ENCODE measurements at places on chromosomes 1 and 21.

DNA sequence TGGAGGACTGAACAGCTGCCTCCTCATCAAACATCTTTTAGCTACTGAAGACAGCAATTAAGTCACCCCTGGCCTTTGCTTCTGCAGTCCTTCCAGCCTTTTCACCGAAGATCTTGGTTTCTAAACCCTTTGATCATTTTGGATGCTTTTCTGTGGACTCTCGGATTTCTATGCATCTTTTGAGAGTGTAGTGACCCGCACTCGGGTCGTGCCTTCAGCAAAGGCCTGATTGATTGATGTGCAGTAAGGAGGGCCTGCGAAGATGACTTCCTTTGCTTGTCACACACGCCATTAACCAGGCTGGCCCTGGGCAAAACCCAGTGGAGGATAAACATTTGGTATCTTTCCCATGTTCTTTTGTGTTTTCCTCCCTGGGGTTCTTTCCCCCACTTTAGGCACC lies 157.5 kb upstream of the CD34 start:
- DNase-seq: no peak

DNA sequence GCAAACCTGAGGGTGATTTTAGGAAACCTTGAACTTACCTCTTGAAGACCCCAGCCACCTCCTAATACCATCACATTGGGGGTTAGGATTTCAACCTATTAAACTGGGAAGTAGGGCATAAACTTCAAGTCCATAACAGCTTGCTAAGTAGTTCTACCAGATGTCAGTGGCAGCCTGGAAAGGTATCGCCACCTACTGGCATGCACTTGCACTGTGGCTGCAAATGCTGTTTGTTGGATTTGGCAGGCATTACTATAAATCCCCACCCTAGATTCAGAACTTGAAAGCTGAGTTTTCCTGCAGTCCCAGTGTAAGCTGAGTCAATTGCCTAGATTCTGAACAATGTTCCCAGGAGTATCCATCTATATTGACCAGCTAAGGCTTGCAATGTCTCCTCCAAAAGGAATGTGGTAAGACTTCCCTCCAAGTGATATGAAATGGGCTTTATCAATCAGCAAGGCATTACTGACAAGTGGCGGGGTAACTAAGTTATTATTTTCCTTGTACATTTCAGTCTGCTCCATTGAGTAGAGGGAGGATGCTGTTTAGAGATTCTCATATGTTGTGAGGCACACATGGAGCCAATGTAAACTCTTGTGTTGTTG lies 474.5 kb downstream of the PTPRC start:
- no peak for DNase-seq

DNA sequence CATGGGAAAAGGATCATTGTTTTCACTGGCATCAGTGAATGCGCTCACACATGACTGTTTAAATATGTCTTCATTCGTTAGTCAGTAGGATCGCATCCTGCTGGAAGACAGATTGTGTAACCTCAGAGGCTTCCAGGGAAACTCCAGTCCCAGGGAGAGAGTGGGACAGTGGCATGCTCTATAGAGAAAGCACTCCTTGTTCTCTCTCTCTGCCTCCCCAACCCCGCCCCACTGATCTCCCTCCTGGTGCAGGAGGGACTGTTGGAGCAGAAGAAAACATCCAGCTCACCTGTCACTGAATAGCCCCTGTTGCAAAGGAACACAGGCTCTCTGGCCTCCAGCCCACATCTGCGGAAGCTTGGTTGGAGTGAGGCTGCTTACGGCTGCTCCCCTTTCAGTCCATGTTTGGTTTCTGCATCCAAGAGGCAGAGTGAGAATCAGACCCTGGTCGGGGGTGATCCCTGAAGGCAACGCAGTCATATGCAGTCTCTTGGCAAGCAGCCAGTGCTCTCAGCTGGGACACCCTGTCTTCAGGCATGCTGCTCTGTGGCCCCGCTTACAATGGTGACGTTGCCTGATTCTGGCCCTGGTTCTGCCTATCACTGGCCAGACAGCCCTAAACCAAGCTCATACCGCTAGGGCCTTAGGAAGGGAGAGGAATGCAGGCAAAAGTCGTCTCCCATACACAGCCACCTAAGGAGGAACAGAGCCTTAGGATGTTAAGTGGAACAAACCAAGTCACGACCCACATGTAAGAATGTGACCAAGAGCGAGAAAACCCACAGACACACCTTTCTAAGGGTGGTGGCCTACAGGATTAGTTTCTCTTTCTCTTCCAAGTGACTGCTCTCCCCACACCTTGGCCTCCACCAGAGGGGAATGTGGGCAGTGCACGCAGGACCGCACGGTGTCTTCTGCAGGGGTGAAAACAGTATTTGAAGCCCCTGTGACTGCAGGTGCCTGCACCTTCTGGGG lies 39.7 kb downstream of the BACE2 start:
- no peak for DNase-seq

DNA sequence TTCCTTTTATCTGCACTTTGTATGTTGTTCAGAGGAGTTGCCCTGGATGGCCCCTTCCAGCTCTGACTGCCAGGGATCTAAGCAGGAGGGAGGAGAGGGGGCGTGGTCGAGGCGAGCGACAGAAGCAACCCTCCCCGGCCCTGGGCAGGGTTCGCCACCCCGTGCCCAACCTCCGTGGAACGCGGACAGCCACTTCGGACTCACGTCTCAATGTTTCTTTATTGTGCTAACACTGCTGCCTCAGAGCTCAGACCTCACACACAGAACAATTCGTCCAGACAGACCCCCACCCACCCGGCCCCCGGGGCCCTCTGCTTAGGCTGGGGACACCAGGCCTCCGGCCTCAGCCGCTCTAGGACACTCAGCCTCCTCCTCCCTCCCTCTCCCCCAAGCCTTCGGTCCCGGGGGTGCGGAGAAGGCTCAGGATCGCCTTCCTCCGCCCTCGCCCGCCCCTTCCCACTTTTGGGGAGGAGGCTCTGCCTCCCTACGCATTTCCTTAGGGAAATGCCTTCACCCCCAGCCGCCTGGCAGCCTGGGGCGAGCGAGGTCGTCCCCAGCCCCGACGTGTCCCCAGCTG lies 8.3 kb downstream of the VSIG8 start:
- no peak for DNase-seq

DNA sequence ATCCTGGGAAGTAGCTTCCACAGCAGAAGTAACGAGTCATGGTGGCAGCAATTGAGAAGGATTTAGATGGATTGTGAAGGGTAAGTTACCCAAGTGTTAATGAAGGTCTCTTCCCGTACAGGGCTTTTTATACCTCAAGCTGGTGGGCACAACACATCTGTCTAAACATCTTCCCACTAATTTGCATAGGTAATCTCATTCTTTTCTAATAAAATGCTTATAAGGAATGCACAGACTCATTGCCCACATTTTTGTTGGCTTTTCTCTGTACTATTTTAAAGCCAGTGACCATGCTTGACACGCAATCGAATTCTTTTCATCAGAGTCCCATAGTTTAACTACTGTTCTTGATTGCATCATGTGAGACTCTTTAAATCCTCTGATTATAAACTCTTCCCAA lies at the start of gene KRTAP7-1:
KRTAP7-1 (minus strand) TSS at position 101 of the 400 bp plus-strand sequence; CDS start at position 40, 61 bp downstream.
- DNase-seq: no peak

GRCh38 chr1:220754212-220754917 lies 6.2 kb downstream of the MTARC2 start:
- no peak for DNase-seq

GRCh38 chr1:155976062-155976912 lies 2.1 kb downstream of the ARHGEF2 start:
- DNase-seq: no peak

GRCh38 chr1:47823040-47823808 lies 174.0 kb downstream of the TRABD2B start:
- no peak for DNase-seq

GRCh38 chr21:40845441-40845995 lies 1.4 kb downstream of the DSCAM start:
- no peak for DNase-seq

Data from bone marrow (tissue), 2 donors.